Small intestine (tissue), 16 donors: ENCODE measurements at places on chromosomes 6 and 20.

- no peak for DNase-seq
Measured at GRCh38 chr6:11639376-11640235, 102.1 kb downstream of the TMEM170B start.

GRCh38 chr6:127812985-127813698, 87.7 kb downstream of the THEMIS start:
- no peak for DNase-seq

DNA sequence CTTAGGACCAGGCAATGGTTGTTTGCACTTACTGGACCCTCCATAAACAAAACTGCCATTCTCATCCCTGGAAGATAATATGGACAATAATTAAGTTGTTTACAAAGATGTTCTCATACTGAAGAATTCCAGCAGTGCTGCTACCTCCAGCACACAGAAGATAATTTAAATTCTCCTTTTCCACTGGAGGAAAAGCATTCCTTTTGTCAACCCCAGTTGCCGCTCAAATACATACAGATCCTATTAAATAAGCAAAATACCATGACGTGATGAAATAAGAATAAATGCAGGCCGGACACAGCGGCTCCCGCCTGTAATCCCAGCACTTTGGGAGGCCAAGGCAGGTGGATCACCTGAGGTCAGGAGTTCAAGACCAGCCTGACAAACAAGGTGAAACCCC, 54.5 kb upstream of the IPCEF1 start:
- no peak for DNase-seq

DNA sequence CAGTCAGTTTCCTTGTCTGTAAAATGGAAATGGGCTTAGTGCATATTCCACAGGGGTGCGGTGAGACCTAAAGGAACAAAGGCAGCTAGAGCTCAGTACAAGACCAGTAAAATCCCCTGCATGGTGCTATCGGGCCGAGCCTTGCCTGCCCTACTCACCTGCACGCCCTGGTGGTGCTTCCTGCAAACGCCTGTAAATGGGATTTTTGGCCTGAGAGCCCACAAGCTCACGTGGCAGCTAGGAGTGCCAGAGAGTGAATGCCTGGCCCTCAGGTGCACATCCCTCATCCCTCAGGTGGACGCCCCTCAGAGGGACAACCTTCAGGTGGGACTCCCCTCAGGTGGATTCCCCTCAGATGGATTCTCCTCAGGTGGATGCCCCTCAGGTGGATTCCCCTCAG, 48.0 kb upstream of the VSX1 start:
- DNase-seq, result no peak

DNA sequence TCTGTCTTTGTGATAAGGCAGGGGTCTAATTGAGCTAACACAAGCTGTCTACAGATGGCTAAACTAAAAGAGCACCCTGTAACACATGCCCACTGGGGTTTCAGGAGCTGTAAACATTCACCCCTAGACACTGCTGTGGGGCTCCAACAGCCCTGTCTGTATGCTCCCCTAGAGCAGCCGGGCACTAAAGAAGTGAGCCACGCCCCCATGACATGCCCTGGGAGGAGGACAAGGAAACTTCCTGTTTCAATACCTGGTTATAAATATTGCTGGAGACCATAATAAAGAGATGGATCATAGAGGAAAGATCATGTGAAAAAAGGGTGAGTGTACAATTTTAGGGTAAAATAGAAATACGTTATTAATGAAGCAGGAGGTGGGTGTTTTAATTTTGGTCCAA, 667.7 kb upstream of the AGPAT4 start:
- peak; percentile 30 for DNase-seq

- DNase-seq, result peak; percentile 51
Measured at GRCh38 chr20:41547221-41547620, 71.0 kb downstream of the CHD6 start.

- no peak for DNase-seq
Measured at GRCh38 chr6:44335631-44336030, 6.8 kb upstream of the SPATS1 start.
